ENCODE measurements at places on chromosomes 4 and X.
A peak's percentile ranks its signal among the peaks of the same experiment; 100 is the strongest.

GRCh38 chr4:145090380-145090779 lies 7.6 kb downstream of the ANAPC10 start:
- no peak for DNase-seq

DNA sequence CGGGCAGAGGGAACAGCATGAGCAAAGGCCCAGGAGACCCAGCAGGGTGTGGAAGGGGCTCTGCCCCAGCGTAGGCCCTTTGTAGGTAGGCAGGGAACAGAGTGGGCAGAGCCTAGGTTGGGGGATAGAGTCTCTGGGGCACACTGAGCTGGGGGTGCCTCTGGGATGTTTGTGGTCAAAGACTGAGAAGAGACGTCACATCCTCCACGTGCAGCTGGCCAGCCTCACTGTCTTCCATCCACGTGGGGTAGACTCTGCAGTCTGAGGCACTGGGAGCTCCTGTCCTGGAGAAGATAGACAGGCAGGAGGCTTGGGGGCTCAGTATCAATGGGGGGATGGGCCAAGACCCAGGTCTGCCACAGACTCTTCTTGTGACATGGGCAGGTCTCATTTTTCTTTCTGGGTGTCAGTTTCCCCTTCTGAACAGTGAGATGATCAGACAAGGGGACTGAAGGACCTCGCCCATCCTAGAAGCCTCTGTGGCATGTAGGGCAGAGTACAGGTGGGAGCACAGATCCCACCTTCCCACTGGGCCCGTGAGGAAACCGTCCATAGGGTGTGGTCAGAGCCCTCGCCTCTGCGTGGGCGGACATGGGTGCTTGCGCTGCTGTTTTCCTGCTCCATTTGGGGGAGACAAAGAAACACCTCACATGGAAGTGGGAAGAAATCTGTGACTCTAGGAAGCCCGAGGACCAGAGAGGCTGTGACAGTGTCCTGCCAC lies 22.9 kb downstream of the WFS1 start:
- no peak for DNase-seq

DNA sequence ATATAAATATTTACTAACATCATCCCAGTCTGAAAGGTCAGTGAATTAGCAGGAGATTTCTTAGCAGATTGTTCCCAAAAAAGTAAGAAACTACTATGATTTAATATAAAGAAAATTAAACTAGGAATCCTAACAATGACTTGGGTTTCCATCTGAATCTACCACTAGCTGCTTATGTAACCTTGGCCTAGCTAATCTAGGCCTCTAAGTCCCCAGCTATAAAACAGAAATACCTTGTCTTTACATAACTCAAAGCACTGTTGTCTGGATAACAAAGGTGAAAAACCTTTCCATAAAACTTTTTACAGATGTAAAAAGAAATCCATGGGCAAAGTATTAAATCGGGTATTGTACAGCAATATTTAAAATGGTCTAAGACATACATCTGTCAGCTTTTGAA lies 3.0 kb downstream of the FBXL5 start:
- DNase-seq, result no peak

GRCh38 chr4:2871466-2871865 lies 27.8 kb downstream of the ADD1 start:
- DNase-seq, result peak; percentile 15
